ENCODE measurements at places on chromosomes 3 and 15.

DNA sequence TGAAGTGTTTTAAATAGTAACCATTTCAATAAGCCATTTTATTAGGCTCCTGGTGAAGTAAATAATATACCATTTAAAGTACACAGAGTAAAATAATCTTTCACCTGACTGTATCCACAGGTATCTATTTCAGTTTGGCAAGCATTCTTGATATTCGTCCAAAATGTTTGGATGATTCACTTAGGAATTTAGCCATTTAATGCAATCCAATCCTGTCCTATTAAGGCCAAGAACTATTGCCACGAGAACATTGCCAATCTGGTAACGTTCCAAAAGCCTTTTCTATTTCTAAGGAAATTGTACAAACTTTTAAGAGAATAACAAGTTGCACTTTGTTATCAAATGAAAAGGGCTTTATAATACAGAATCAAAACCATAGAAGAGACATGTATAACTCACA lies 209.8 kb upstream of the THRB start:
- DNase-seq: no peak

DNA sequence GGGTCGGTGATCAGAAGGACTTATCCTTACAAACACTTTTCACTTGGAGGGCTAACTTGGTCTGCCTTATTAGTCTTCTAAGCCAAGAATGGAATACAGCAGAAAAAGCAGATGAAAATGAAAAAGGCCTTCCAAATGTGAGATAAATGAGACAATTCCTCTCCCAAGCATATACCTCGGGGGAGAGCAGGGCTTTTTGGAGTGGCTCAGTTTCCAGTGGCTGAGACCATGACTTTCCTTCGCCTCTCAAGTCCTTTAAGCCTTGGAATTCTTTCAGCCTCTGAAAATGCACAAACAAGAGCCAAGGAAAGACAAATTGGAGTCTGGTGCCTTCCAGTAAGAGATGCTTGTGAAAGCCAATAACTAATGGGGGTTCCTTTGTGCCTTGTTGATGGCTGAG lies 130.9 kb downstream of the DTWD1 start:
- DNase-seq: no peak

DNA sequence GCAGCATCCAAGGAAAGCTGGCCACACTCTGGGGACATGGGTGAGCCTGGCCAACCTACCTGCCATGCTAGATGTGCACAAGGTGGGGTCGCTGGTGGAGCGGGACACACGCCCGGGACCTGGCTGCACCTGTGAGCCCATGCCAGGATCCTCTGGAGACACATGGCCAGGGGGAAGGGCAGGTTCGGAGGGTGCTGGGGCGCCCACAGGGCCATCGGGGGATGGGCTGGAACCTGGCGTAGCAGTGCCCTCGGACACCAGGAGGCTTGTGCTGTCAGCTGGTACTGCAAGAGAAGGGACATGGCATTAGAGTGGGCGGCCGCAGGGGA lies 143.4 kb downstream of the NSMCE3 start:
- no peak for DNase-seq

- no peak for DNase-seq
These were observed 17.6 kb downstream of the RLBP1 start for GRCh38 chr15:89203705-89204273.

GRCh38 chr3:8709801-8710507 lies 23.6 kb upstream of the CAV3 start:
- DNase-seq: no peak

GRCh38 chr15:57033715-57034439 lies 115.4 kb downstream of the TCF12 start:
- DNase-seq: no peak

DNA sequence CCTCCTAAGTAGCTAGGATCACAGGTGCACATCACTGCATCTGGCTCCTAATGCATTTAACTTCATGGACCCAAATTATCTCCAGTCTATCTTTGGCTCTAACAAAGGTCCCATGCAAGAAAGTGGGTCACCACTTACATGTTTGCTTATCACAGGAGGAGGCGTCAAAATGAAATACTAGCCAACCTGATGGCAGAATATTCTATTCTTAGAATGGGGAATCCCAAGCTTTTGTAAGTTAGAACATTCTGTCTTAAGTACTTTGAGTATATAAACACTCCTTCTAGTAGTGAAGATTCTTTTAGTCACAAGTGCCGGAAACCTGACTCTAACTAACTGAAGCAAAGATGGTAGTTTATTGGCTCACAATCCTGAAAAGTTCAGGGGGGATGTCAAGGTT lies 72.0 kb upstream of the ADAMTS9 start:
- DNase-seq: no peak

GRCh38 chr3:15384510-15385237 lies 42.7 kb downstream of the METTL6 start:
- DNase-seq: no peak

- no peak for DNase-seq
These were observed 467.1 kb downstream of the RBMS3 start for GRCh38 chr3:29747991-29748390.

DNA sequence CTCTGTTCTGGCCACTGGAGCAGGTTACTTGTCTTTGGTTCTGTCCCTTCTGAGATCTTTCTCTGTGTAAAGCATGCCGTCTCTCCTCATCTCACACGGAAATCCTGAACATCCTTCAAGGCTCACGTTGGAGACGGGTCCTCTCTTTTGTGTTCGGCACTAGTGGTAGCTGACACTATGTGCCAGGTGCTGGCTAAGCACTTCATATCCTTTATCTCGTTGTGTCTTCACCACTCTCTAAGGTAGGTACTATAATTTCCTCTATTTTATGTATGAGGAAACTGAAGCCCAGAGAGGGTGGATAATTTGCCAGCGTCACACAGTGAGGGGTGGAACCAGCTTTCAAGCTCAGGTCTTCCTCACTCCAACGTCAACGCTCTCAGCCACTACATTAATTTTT lies 1.2 kb downstream of the IFT122 start:
- peak; percentile 36 for DNase-seq

DNA sequence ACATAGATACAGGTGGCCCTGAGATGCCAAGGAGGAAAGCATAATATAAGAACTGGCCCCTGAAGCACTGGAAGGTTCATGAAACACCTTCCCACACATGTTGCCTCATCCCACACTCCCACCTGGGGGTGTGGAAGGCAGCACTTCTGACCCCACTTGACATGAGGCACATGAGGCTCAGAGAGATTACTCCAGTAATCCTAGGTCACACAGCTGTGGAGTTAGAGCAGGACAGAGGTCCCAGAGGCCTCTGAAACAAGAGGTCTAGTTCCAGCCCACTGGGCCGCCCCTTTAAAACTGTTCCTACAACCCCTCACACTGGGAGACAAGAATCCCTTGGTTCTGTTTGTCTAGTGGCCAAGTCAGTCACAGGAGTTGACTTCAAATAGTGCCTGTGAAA lies 7.2 kb downstream of the SSUH2 start:
- DNase-seq: no peak

GRCh38 chr3:10223676-10224639 lies 24.3 kb upstream of the TATDN2 start:
- peak; percentile 15 for DNase-seq

DNA sequence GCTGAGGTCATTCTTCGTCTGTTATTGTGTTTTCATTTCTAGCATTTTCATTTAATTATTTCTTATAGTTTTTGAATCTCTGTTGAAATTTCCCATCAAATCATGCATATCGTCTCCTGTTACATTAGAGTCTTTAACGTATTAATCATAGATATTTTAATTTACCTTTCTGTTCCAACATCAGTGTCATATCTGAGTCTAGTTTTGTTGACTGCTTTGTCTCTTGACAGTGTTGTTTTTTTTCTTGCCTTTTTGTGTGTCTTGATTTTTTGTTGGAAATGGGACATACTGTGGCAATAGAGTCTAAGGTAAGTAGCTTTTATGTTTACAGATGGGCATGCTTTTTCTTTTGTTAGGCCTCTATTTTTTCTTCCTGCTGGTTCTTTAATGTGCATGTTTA lies 286.8 kb upstream of the THRB start:
- no peak for DNase-seq

DNA sequence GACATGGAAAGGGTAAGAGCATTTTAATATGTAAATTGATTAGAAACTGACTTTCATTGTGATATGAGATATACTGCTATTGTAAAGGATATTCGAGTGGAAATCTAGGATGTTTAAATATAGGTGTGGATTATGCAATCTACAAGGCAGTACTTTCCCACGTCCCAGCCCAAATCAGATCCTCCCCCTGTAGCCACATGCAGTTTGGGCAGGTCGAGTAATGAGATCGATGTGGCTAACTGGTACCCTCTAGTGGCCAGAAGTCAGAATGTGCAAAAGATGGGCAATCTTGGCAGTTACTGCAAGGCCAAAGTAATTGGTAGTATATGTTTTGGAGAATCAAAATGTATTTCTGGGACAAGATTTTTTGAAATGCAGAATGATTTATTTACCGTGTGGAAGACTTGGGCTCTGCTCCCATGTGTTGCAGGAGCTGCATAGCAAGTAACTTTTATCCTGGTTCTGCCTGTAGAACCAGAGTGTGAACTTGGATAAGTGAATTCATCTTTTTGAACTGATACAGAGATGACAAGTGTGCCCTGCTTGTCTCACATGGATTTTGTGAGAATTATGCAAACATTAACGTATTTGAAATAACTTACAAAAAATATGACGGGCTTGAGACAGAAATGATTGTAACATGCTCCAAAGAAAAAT lies 94.5 kb upstream of the ADAMTSL3 start:
- peak; percentile 75 for DNase-seq

- no peak for DNase-seq
These were observed 100.2 kb downstream of the IQSEC1 start for GRCh38 chr3:12972781-12973702.

GRCh38 chr3:170865209-170866094 lies 4.5 kb downstream of the RPL22L1 start:
- no peak for DNase-seq

- DNase-seq: no peak
These were observed 167.5 kb downstream of the ADAMTS9 start for GRCh38 chr3:64520334-64520733.

- no peak for DNase-seq
These were observed 106.7 kb upstream of the THRB start for GRCh38 chr3:24601066-24601939.

DNA sequence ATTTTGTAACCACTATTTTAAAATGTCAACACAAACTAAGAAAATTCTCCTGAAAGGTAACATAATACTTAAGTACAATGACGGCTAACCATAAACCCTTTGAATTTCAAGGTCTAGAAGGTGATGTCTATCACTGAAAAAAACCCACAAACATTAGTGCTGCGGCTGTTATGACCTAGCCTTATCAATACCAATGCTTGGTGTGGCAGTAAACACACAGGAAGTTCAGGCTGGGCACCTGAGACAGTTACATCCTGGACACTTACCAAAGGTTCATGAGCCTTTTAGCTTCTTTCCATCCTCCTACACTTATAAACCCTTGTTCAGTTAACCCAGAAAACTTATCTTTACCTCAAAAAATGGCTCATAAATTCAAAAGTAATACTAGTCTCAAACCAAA lies 5.8 kb downstream of the HSPBAP1 start:
- DNase-seq: no peak

- peak; percentile 92 for DNase-seq
These were observed 1.0 kb upstream of the ATP1B3 start for GRCh38 chr3:141875374-141875892.

DNA sequence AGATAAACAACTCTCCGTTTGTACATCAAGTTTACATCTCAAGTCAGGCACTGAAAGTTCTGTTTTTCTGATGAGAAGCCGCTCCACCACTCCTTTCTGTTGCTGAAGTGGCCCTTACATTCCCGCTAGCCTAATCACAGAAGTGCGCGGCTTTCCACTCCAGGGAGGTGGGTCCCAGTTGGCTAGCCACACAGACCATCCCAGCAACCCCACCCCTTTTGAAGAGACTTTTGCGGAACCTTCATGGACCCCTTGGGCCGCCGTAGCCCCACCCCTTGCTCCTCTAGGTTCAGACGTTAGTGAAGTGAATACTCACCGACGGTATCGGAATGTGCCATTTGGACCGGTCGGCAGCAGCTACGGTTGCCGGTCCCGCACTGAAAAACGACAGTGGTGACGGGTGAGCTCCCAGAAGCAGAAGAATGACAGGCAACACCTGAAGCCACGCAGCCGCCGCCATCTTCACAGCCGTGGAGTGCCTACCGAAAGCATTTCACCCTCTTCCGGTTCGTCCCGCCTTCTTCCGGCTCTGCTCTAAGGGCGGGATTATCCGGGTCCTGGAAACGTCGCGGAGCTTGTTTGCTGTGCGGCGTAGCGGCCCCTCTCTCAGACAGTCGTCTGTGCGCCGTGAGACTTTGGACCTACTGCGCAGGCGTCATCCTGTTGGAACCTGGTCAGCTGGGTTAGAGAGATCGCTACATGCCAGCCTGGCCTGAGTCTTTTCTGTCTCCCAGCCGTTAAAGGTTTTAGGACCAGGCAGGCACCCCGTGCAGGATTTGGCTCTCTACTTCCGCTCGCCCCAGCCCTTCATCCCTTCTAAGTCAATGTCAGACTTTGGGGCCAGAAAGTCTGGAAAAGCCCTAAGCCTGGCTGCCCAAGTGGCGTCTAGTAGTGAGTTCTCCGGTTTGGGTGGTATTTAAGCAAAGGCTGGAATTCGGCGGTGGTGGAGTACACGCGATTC lies at the start of the genes GANC and TMEM87A:
Gene GANC (plus strand): TSS at position 263 of the 961 bp plus-strand sequence. CDS start 1,281 bp downstream, outside the sequence.
Gene TMEM87A (minus strand): TSS at position 495 of the 961 bp plus-strand sequence. CDS start 35 bp downstream, at position 460.
- peak; percentile 99 for DNase-seq

GRCh38 chr3:40793730-40794129 lies 269.0 kb downstream of the ZNF621 start:
- DNase-seq: no peak

- no peak for DNase-seq
These were observed 66.1 kb upstream of the RORA start for GRCh38 chr15:61295239-61295638.

DNA sequence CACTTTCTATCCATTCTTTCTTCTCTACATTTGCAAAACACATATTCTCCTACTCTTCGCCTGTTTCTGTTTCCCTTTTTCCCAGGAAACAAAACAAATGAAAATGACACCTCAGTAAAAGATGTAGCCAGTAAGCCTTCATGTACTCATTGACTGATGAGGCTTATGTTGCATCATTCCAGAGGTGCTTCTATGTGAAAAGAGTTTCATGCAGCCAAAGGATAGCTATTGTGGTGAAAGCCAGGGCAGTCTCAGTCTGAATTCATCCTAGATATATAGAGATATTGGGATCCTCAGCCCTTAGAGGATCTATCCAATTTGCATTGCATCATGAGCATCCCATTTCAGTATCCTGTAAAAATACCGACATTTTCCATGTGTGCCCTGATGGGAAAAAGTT lies 267.3 kb downstream of the GAP43 start:
- DNase-seq: no peak

Measured in dermis blood vessel endothelial cell (primary cell).